ENCODE measurements at places on chromosomes 2 and 18.

GRCh38 chr2:224416656-224417360 is 14.9 kb upstream of the FAM124B start:
- DNase-seq, result no peak

GRCh38 chr2:176496761-176497160 is 227.5 kb downstream of the MTX2 start:
- no peak for DNase-seq

DNA sequence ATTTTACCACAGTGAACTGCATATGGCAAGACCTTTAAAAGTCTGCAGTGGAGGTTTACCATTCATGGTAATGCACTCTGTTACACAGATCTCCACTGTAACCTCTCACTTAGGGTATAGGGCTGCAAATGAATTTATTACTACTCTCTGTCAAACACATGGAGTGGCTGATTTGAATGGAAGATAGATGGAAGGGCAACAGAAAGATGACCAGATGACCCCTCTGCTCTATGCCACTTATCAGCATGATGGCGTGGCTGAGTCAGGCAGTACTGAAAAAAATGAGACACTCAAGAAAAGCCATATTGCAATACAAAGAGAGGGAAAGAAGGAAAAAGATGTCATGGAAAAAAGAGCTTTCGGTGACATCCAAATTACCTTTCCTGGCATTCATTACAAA is 72.3 kb downstream of the ABCA12 start:
- DNase-seq, result no peak

GRCh38 chr2:188576651-188577050 is 285.0 kb downstream of the GULP1 start:
- no peak for DNase-seq

DNA sequence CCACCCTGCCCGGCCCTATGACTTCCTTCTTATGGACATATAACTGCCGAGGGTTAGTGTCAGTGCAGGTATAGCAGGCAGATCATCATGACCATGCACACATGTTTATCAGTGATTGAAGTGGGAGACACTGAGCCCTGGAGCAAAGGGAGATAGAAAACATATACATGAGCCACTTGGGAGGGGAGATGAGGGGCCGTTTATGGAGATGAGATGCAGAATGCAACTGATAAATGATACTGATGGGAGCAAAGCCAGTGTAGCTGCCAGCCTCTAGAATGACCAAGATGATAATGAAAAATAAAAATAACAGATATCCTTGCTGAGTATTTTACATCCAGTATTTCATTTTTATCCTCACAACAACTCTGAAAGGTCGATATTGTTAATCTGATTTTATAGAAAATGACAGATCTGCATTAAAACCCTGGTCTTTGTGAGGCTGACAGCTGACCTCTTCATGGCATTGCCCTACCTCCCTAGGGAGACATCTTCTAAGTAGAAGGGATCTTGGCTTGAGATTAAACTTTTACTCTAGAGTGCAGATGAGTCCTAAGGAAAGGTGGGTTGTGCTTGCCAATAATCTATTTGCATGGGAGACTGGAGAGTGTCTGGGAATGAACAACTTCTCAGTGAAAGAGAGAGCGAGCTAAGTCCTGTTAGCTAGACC is 178.4 kb upstream of the LHCGR start:
- DNase-seq, result no peak

- DNase-seq, result no peak
Measured at GRCh38 chr2:54348646-54349045, 92.6 kb upstream of the TSPYL6 start.

Measured in activated gamma-delta T cell treated with Interleukin-2 at 50 U/mL for 16 hours (primary cell).